ENCODE measurements at places on chromosomes 5 and 9. TPM values are rescaled to one million over a fixed set of nuclear protein-coding genes. Genes with fewer than 3 reads are reported as not detected.

The PSD2 gene
- 0.73 TPM for total RNA-seq

- no peak for DNase-seq
Measured at GRCh38 chr5:29780401-29780800, 1413.1 kb upstream of the CDH6 start.

- no peak for DNase-seq
Measured at GRCh38 chr9:106796771-106797170, 66.2 kb upstream of the ZNF462 start.

DNA sequence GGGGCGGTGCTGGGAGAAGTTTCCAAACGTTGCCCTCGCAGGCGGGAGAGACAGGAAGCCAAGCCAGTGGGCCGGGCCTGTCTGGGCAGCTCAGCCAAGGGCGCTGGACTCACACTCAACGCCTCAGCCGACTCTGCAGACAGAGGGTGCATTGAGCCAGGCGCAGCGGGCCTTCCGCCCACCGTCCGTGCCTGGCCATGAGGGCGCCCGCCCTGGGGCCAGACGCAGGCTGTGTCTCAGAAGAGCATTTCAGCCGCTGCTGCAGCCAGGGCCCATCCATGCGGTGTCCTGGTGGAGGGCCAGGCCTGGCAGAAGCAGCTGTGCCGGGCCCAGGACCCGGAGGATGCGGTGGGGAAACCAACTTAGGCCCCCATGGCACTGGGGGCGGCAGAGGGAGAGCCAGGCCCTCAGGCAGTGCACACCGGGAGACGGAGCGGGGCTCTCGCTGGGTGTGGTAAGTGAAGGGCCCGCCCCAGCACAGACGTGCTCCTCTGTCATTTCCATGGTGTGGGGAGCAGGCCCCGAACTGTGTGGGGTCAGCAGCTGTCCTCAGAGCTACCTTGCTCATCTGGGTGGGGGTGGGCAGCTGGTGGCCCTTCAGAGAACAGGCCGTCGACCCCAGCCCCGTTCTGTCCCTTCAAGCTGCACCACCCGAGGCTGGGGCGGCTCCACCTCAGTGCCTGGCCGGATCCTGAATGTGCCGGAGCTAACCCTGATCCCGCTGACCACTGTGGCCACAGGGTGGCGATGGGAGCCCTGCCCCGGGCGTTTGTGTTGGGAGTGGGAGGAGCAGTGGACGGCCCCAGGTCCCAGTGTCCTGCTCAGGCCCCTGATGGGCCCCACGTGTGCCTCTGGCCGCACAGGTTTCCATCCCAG, 18.0 kb downstream of the DNLZ start:
- peak; percentile 80 for DNase-seq

DNA sequence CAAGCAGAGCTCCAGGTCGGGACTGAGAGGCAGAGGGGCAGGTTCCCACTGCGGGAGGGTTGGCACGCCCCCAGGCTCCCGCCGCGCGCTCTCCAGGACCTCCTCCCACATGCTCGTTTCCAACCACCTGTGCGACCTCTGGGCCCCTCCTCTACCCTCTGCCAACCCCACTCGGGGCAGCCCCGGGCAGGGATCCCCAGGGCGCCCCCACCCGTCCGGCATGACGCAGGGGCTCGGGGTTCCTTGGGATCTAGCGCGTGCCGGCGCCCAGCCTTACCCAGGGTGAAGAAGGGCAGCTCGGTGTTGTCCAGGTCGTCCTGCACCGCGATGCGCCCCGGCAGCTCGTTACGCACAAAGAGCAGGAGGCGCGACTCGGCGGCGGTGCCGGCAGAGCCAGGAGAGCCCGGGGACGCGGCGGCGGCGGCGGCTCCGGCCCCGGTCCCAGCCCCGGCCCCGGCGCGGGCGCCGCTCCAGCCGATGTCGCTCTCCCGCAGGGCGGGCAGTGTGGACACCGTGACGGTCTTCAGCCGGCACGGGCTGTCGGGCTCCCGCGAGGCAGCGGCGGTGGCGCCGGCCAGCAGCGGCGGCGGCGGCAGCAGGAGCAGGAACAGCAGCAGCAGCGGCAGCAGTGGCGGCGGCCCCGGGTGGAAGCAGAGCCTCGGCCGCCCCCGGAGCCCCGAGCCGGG, 494 bp downstream of the ASTN2 start:
- peak; percentile 37 for DNase-seq

GRCh38 chr5:112338681-112339337, 80.3 kb downstream of the EPB41L4A start:
- no peak for DNase-seq
